Stimulated activated CD8-positive, alpha-beta memory T cell treated with anti-CD3 and anti-CD28 coated beads, Interleukin-2, amount 100 ng/mL, for 1 hour (primary cell): ENCODE measurements at places on chromosomes 13 and 19.

DNA sequence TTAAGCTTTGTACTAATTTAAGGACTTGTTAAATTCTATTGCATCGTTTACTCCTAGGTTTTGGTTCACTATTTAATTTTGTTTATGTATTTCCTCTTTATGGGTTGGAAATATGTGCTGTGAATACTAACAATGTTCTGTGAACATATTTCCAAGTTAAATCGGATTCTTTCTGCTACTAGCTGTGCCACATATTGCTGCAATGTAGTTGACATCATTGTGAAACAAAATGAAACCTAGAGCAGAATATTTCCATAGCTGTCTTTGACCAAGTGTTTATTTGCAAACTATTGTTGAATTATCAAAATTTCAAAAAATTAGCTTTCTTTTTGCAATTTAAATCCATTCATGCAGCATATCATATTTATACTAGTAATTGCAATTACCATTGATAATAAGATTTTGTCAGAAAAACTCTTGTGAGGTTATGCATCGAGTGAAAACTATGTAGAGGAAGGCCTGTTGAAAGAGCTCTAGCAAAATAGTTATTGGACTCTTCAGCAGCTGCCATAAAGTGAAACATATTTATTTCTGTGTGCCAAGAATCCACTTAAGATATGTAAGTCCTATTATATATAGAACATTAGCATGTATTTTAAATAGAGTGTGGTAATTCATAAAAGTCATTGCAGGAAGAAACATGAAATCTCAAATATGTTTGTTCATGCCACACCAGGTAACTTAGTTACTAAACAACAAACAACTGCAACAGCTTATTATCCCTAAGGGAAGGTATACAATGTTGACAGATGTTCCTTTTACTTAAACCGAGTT lies 575.1 kb downstream of the SLITRK6 start:
- no peak for DNase-seq

DNA sequence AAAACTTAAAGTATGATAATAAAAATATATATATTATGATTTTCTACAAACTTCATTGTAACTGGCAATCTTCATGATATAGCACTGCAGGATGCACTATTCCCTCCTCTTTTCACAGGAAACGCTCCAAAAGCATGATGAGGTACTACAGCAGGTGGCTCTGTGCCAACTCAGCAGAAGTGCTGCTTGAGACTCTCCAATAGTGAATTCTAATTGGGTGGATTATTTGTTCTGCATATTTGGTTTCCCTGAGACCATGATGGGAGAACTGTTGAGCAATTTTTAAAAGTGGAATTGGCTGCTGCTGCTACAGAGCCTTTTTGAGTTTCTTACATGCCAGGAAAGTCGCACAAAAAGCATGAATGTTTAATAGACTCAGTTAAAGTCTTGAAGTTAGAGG lies 1782.4 kb upstream of the PCDH20 start:
- no peak for DNase-seq

DNA sequence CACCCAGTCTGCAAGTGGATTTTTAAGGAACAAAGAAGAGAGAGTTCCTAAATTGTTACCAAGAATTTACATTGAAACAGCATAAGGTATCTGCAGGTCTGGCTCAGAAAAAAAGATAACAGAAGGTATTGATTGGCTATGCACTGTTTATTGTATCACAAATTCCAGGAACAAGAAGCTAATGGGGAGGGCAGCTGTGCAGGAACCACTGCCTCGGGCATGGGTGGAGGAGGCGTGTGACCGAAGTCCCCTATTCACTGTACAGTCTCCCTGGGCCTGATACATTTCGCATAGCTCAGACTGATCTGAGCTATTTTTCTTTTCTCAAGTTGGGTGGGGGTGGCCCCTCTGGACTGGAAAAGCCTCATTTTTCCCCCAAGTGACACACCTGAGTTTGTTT lies 11.7 kb downstream of the NECTIN2 start:
- DNase-seq, result no peak

DNA sequence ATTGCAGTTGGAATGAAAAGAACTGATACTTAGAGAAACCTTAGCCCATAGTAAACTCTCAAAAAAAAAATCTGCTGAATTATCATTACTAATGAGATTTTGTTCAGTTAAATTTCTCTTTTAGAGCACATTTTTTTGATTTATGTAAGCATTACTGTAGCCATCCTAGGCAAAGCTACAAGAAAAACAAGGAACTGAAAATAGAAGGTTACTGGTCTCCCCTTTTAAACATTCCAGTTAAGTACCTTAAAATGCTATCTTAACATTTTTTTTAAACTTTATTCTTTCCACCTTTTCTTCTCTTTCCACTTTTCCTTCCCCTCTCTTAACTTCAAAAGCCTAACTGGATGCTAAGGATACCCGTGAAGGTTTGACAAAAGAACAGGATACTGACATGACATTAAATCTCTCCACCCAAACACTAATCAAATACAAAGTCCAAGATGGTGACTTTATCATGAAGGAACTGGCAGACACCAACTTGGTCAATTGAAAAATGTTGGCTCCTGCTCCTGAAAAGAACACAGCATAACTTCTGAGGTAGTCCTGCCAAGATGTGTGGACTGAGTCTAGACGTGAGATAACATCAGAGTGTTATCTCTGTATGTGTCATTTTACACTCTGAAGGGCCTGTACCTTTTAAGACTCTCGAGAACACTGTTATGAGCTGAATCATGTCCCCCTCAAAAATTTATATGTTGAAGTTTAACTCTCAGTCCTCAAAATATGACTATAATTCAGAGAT lies 29.5 kb upstream of the SACS start:
- DNase-seq, result no peak

DNA sequence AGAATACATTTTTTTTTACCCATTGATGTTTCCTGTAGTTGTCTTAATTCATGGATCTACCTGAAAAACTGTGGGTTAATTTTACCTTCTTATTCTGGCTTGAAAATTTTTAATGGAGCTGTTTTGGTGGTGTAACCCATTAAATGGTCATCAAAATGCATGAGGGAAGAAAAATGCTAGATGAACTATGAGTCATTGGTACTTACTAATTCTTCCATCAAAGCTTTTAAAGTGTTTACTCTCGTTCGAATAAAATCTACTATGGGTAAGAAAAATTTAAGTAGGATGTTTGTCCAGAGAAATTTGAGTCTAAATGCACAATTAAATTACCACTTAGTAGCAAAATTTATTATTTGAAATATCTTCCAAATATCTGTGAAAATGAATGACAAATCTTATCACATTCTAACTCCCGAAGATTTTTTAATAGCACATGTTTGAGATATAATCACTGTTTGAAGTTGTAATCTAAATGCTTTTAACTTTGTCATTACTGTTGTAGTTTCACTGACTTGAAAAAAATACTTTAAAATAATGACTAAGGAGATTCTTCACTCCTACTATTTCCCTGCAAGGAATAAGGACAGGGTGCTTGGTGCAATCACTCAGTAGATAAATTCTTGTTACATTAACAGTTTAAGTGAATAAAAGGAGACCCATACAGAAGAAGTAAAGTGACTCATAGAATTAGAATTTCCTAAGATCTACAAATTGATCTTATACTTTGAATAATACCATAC lies 437.7 kb downstream of the IRS2 start:
- DNase-seq, result no peak

GRCh38 chr13:100484702-100485101 lies 103.9 kb downstream of the GGACT start:
- no peak for DNase-seq

- no peak for DNase-seq
Observed at GRCh38 chr19:49556412-49557398, 23.7 kb downstream of the NOSIP start.
